T-helper 1 cell treated with Interleukin-12 subunit alpha and Interleukin-12 subunit beta and Interleukin-4 antibody, amounts not matched to agents 30 ng/mL and 1 ng/mL, for 36 hours (primary cell): ENCODE measurements at places on chromosomes 3 and 15. TPM values are rescaled to one million over a fixed set of nuclear protein-coding genes. Genes with fewer than 3 reads are reported as not detected.

DCP1A gene
- 37.3 and 40.1 TPM in 2 replicates for total RNA-seq

KY gene
- total RNA-seq: not detected in 2 replicates

FAM240A gene
- total RNA-seq: not detected in 2 replicates

TEX55 gene
- not detected in 2 replicates for total RNA-seq

SPATA12 gene
- total RNA-seq: not detected in 2 replicates

RTP1 gene
- not detected in 2 replicates for total RNA-seq

ITIH1 gene
- total RNA-seq: not detected in 2 replicates

CCR1 gene
- total RNA-seq: 78.2 and 80.0 TPM in 2 replicates

KLHL18 gene
- 28.2 and 31.8 TPM in 2 replicates for total RNA-seq

ANKRD34C gene
- not detected in 2 replicates for total RNA-seq
